ENCODE measurements at places on chromosomes 2 and 18. TPM values are rescaled to one million over a fixed set of nuclear protein-coding genes. Genes with fewer than 3 reads are reported as not detected.

PPP1R1C gene
- total RNA-seq: 5.8 TPM

ANKRD53 gene
- total RNA-seq: 0.38 TPM

GCG gene
- not detected for total RNA-seq

SPR gene
- 44.1 TPM for total RNA-seq

Data from upper lobe of right lung (tissue), 1 donor.